ENCODE measurements at places on chromosomes 4 and X. TPM values are rescaled to one million over a fixed set of nuclear protein-coding genes. Genes with fewer than 3 reads are reported as not detected.

The L1CAM gene
- total RNA-seq, result 1.1 TPM

GRCh38 chrX:114619874-114620273, 36.0 kb downstream of the HTR2C start:
- no peak overlapping the region for H3K27ac ChIP-seq
- H3K36me3 ChIP-seq, result no peaks in the 10 kb centered on the region
- no peaks in the 10 kb centered on the region for H3K4me1 ChIP-seq
- peaks cover 10% of the 10 kb centered on the region for H3K27me3 ChIP-seq
- no peak for DNase-seq
- H3K4me3 ChIP-seq, result no peak overlapping the region

The ANTXR2 gene
- total RNA-seq, result 10.3 TPM

The CABS1 gene
- total RNA-seq, result not detected

Measured in psoas muscle (tissue), 8 donors.